ENCODE measurements at places on chromosomes 7 and 10. TPM values are rescaled to one million over a fixed set of nuclear protein-coding genes. Genes with fewer than 3 reads are reported as not detected.

Gene A1CF
- not detected for polyA plus RNA-seq

Gene TMEM213
- not detected for polyA plus RNA-seq

Gene PAX4
- not detected for polyA plus RNA-seq

Gene GPR15LG
- not detected for polyA plus RNA-seq

Gene CPA2
- not detected for polyA plus RNA-seq

Gene ELFN1
- 0.26 TPM for polyA plus RNA-seq

Gene PNLIPRP2
- not detected for polyA plus RNA-seq

Gene TNKS2
- polyA plus RNA-seq, result 44.6 TPM

Gene ZEB1
- 119 TPM for polyA plus RNA-seq

Gene FANK1
- 4.4 TPM for polyA plus RNA-seq

DNA sequence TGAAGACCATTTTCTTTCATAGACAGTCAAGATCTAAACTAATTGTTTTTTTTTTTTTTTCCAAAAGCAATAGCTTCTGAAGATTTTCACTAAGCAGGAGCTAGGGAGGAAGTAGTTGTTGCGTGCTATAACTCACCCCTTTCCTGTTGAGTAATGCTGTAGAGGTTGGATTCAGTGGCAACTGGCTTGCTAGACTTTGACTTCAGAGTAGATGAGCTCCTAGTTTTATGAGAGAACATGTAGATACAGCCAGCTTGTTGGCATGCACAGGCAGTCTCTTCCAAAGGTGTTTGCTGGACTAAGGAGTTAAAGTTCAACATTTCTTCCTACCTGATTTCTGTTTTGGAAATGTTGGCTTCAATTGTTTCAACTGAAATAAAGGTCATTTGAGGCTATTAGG is 66.2 kb upstream of the MXI1 start:
- no peak for DNase-seq

DNA sequence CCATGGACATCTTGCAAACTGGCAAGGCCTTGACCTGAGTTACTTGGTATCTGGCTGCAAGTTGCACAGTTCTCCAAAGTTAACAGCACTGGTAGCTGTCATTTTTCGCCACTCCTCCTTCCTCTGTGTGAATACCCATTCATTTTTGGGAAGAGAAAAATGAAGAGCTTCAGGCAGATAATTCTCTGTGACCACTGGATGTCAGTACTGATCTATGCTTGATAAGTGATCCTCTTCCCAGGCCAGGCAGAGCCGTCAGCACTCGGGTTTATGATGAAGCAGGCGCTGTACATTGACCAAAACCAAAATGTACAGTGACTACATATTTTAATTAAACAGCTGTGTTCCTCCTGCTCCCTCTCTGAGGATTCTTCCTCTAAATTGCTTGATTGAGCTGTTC is 55.9 kb upstream of the PDZD8 start:
- DNase-seq, result no peak

- DNase-seq, result no peak
Measured at GRCh38 chr7:4200546-4201094, 481.5 kb upstream of the FOXK1 start.

DNA sequence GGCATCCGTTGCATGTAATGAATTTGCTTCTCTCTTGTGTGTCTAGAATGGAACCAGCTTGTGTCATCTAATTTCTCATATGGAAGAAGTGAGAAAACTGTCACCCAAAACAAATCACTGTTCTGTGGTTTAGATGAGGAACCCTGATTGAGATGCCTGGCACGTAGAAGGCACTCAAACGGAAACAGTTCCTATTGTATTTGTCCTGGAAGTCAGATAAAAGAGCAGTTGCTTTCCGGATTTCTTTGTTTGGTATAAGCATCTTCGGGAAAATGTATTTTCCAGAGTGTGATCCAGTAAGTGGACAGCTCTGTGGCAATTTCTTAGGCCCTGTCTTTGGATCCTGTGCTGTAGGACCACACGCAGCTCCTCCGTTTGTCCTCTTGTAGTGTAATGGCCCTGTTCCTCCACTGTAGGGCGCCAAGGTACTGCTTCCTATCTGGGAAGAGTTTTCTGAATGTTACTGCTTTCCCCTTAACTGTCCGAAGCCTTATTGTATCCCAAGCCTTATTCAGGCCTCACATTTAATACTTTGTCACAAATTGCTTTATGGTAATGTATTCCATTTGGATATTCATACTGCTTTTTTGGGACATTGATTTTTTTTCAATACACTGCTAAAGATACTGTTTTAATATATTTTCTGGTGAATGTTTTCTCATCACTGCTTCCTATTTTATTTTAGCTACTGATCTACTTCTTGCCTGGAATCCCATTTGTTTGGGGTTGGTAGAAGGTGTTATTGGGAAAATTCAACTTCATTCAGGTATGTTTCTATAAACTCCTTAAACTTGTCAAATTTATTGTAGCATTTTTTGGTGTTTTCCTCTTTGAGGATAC is 24.8 kb downstream of the INPP5F start:
- peak; percentile 72 for DNase-seq

DNA sequence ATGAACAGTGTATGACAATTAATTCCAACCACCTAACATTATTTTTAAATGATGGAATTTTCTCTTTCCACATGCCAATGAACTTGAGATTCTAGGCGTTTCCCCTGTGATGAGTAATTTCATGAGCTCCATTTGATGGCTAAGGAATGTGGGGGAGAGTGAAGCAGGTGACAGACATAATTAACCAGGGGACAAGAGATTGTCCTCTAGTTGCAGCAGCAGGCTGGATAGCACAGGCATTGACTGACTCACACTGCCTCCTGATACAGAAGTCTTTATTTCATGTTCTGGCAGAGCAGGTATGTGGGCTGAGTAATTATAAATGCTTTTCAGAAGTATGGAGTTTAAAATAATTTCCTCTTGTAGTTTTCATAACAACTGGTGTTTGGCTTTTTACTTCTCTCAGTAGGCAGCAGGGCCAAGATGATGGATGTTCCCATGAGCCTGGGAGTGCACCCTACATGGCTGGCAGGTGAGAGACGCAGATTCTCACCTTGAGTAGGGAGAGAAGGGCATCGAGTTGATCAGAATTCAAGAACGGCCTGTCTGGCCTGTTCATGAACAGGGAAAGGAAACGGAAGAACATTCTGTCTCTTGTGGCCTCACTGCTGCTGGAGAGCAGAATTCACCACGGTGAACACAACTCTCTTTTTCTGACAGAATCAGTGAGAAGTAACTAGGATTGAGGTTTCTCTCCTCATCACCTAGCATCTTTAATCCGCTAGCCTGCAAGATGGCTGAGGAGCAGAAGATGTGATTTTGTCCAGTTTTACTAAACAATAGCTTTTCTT is 118.8 kb downstream of the AOAH start:
- peak; percentile 46 for DNase-seq

DNA sequence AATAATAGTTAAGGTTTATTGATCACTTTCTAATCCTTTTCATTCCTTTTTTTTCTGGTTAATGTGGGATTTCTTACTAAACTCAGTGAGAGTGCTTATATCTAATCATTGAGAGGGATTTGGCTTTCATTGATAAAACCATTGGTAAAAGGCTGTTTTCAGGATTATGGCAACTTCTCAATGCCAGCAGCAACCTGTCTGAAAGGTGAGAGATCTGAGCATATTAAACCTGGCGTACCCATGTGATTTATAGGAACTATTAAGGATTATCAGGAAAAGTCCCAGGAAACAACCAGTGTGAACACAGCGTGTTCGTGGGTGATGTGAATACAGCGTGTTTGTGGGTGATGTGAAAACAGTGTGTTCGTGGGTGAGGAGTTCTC is 65.9 kb downstream of the PDIA4 start:
- no peak for DNase-seq

DNA sequence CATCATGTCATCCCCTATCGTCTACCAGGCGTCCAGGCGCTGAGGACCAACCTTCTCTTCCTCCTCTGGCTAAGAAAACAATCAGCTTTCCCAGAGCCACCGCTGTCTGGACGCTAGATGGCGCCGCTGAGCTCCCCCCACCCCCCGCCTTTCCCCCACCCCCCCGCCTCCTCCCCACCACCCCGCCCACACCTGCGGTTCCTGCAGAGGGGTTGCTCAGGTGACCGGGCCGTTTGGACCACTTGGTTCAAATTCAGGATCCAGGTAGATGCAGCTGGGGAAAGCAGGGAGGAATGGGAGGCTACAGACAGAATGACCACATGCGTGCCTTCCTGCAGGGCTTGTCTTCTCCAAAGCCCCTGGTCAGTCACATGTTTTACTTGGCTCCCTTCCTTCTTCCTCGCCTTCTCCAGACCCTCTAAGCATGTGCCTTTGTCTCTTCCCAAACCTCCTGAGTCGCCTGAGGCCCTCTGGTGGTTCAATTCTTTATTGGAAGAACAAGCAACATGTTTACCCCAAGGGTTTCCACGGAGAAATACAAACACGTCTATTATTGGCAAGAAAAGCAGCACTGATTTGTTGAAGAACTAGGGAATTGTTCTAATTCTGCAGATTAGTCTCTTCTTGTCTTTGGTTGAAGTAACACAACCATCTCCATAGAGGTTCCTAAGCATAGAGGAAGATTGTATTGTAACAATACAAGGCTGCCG is 24.7 kb downstream of the AOC1 start:
- peak; percentile 53 for DNase-seq

DNA sequence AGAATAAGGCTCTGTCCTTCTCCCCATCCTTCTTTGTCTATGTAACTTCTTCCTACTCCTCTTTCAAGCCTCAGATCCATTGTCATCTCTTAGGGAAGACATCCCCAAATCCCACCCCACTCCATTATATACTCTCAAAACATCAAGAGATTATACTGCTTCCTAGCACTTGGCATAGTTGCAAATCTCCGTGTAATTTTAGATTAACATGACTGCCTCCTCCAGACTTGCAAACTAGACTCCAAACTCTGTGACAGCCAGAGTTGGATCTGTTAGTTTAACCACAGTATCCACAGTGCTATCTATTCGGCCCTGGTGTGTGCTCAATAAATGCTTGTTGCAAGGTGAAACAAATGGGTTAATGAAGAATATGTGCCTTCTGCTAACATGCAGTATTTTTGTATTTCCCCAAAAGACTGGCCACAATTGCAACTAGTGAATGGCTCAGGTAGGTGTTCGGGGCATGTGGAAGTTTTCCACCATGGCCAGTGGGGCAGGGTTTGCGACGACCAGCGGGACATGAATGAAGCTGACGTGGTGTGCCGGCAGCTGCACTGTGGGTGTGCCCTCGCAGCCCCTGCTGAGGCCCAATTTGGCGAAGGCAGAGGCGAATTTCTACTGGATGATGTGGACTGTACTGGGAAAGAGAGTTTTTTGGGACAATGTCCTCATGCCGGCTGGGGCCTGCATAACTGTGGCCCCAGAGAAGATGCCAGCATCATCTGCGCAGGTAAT is 34.5 kb upstream of the C10orf120 start:
- DNase-seq, result no peak

- no peak for DNase-seq
Measured at GRCh38 chr10:131855461-131856401, 45.1 kb upstream of the PPP2R2D start.

DNA sequence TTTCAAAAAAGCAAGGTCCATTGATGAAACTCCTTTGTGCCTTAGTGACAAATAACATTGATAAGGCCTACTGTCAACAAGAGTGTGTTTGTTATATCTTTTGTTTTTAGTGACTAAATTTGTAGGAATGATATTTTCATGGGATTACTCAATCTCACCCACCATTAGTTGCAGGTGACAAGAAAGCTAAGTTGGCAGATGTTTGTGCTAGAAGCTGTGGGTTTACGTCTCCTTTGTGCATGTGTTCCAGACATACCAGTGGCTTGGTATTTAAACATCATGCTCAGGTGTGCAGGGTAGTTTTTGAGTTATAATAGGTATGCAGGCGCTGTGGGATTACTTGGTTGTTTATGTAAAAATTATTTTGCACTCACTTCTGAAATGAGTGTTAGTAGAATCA is 178.6 kb downstream of the ANKRD30A start:
- DNase-seq, result no peak

- no peak for DNase-seq
Measured at GRCh38 chr7:50262446-50262845, 42.1 kb upstream of the IKZF1 start.

- DNase-seq, result no peak
Measured at GRCh38 chr7:143460271-143460979, 17.2 kb downstream of the TAS2R60 start.

- DNase-seq, result peak; percentile 98
Measured at GRCh38 chr7:23020742-23021401, 6.9 kb upstream of the HYCC1 start.

- no peak for DNase-seq
Measured at GRCh38 chr7:29209745-29210144, 15.2 kb downstream of the CHN2 start.

DNA sequence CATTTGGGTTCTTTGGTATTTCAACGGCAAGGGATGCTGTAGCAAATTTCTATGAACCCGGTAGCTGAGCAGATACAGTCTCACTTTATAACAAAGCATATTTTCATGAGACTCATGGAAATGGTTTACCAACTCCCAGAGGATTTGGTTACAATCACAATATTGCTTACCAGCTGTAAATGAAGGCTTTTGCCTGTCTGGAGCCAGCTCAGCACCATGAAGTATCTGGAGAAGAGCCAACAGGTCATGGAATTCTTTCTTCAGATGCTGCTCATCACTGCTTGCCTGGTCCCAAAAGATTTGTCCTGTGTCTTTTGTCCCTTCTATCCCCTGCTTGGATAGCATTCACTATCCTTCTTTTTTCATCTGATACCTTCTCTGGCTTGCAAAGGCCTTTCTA is 316.9 kb upstream of the PHYHIPL start:
- no peak for DNase-seq

DNA sequence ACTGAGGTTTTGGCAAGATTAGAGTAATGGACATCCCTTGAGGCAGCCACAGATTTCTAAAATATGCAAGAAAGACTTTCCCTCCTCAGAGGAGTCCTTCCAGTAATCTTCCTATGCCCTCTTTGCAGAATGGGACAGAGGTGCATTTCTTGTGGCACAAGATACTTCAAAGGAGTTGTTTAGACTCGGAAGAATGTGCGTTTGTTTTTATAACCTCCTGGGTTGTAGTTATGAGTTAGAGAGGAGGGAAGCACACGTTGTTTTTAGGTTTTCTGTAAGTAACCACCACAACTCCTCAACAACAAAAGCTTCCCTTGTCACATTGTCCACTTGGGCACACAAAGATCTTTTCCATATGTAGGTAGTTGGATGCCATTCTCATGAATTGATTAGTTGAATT is 78.1 kb upstream of the GLI3 start:
- DNase-seq, result no peak

GRCh38 chr10:13773043-13773442 is 186.3 kb downstream of the PRPF18 start:
- DNase-seq, result no peak
